ENCODE measurements at places on chromosomes 2 and 18.

GRCh38 chr2:179338681-179339080 is 74.0 kb upstream of the SESTD1 start:
- DNase-seq: no peak

- no peak for DNase-seq
Observed at GRCh38 chr2:127048618-127048935, 58.4 kb downstream of the BIN1 start.

DNA sequence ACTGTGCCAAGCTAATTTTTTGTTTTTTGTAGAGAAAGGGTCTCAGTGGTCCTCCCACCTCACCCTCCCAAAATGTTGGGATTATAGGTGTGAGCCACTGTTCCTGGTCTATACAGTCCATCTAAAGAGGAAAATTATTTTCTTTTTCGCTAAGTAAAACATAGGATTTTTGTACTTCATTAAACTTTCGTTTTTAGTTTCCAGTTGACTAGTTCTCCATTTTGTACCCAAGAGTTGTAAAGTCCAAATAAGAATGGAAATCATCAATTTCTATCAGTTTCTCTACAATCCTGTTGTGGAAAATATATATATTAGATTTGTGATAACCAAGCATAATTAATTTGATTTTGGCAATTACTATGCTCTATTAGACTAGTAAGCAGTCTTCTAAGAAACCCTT is 156.4 kb downstream of the BABAM2 start:
- DNase-seq: no peak

DNA sequence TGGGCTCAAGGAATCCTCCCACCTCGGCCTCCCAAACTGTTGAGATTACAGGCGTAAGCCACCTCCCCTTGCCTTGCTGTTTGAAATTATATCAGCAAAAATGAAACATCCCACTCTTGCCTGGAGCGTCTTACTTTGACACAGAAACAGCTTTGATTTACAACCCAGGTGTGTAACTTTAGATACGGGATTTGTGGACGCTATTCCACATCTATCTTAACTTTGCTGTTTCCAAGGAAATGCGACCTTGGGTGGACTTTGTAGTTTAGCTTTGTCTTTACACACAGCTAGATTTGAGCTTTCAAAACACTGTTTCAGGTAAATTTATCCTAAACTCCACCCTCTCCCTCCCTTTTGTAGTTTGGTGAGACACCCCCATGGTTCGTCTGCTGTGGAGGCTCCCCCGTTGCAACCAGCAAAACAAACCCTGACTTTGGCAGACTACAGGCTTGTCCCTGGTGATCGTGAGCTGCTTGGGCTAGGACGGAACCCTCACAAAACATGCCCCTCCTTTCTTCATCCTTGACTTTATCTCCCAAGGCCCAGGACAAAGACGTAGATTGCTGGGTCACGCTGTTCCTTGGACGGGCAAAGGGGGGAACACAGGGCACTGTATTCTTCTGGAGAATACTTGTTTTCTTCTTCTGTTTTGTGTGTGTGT is 5.5 kb upstream of the MSH6 start:
- no peak for DNase-seq

DNA sequence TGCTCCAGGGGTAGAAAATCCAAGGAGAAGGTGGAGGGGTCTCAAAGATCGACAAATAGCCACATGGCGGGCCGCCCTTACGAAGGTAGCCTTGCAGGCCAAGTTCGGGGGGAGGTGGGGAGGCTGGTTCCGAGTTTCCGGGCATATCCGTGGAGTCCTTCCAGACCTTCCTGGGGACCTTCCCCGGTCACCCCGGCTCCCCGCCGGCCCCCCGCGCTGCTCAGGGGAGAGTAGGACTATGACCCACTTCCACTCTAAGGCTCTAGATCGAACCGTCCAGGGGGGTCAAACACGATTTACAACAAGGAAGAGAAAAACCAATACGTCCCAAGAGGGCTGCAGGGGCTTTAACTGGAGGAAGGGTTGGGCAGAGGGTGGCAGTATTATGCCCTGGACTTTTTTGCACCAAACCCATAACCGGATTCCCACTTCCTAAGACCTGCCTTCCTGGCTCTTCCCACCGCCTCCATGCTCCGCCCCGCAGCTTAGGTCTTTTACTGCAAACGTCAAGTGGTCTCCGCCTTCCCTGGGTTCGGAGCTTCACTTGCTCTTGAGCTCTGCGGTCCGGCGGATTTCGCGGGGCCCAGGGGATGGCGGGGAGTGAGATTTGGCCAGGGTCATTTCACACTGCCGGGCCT is 779 bp upstream of the LYPD6 start:
- DNase-seq: no peak

- DNase-seq: no peak
Observed at GRCh38 chr2:121368836-121369235, 83.8 kb upstream of the TFCP2L1 start.

DNA sequence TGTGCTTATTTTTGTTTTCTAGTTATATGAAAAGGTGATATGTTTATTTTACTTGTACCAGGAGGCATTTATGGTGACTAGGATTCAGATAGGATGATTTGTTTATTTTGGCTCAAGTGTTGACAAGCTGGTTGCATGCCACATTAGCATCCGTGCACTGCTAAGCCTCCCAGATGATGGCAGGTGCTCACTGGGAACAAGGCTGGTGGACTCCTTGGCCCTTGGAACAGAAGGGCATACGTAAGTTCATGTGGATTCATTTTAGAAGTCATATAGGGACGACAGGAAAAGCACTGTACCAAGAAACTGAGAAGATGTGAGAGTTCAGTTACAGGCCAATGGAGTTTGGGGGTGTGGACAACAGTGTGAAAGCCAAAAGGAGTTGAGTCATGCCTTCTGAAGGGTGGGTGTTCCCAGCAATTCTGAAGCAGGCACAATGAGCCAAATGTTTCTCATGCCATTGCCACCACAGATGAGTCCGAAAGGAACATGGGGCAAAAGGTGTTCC is 166.2 kb downstream of the PHLPP1 start:
- DNase-seq: no peak

GRCh38 chr2:120857422-120857821 is 121.8 kb downstream of the GLI2 start:
- DNase-seq: no peak

- DNase-seq: no peak
Observed at GRCh38 chr2:16168506-16169264, 228.3 kb downstream of the MYCN start.

GRCh38 chr2:217325816-217326215 is 466.0 kb upstream of the TNP1 start:
- no peak for DNase-seq

DNA sequence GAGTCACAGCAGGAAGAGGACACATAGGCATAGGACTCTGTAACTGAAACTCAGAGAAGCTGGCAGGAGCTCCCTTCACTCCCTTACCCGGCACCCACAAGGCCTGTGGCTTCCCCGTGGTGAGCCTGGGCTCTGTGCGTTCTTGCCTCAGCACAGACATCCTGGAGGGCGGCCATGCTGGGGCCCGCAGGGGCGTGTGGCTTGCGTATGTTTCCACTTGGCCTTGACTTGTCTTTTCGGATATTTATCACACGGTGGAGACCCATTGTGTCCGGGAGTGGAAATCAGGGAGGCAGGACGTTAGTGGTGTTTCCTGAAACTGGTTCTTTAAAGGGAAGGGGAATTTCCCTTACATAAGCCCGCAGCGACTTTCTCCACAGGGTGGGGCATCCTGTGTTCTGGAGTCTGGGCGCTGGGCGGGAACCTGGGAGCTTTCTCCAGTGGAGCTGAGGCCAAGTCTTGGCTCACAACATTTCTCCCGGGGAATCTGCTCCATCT is 49.9 kb upstream of the EML6 start:
- DNase-seq: no peak

GRCh38 chr2:40225670-40226210 is 226.2 kb downstream of the SLC8A1 start:
- no peak for DNase-seq

GRCh38 chr2:10289352-10289751 is 13.4 kb upstream of the HPCAL1 start:
- DNase-seq: no peak

- no peak for DNase-seq
Observed at GRCh38 chr2:17804358-17804757, 11.9 kb upstream of the MSGN1 start.
